ENCODE measurements at places on chromosomes 7 and 10.

- DNase-seq: no peak
Measured at GRCh38 chr7:15643000-15643705, 43.3 kb downstream of the MEOX2 start.

DNA sequence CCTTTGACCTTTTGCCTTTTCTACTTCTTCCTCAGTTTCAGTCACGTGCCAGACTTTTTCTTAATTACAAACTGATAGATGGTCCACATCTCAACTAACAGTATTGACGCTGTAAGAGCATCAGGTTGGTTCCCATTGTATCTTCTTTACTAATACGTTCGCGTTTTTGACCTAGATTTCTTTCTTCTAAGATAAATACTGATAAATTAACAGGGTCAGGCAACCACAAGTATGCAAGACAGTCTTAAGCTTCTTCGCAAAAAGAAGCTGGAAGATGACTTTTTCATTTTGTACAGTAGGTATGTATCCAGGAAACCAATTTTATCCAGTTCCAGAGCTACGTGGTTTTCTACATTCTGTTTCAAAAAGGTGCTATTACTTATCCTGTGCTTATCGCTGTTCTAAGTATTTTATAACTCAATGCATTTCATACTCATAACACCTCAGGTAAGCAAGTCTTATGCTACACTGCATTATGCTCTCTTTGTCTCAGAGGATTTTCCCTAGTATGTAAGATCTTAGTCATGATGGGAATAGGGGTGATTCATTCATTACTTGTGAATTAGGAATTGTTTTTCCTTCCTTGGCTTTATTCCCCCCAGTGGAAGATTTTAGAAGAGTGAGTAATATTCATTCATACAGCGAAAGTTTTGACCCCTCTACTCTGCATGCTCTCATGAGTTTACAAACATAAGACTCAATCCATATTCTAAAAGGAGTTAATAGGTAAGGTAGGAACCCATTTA lies 955 bp downstream of the DUS4L start:
- DNase-seq: no peak

DNA sequence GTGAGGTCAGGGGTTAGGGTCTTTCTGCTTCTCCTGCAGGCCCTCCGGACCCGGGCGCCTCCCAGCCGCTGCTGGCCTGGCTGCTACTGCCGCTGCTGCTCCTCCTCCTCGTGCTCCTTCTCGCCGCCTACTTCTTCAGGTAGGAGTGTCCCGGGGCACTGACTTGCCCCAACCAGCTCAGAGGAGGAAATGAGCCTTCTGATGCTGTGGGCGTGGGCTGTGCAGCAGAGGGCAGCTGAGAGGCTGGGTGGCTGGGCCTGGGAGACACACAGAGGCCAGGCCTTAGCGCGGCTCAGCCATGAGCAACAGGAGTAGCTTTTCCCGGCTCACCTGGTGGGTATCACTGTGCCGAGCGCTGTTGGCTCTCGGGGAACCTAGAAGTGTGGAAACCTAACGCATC lies 78.9 kb downstream of the MKI67 start:
- no peak for DNase-seq

DNA sequence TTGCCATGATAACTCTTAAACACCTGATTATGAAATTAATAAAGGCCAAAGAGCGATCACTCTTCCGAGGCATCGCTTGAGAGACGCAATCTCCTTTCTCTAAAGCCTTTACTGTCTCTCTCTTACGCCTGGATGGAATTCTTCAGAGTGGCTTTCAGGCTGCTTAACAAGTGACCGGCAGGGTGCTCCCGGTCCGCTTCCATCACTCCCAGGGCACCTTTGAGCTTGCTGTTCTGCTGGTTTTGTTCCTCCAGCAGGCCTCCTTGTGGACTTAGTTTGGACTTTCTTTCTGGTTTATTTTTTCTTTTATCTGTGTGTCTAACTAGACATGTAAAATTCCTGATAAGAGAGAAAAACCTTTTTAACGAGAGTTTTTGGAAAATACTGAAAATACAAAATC lies 60.9 kb downstream of the MRPL32 start:
- no peak for DNase-seq

DNA sequence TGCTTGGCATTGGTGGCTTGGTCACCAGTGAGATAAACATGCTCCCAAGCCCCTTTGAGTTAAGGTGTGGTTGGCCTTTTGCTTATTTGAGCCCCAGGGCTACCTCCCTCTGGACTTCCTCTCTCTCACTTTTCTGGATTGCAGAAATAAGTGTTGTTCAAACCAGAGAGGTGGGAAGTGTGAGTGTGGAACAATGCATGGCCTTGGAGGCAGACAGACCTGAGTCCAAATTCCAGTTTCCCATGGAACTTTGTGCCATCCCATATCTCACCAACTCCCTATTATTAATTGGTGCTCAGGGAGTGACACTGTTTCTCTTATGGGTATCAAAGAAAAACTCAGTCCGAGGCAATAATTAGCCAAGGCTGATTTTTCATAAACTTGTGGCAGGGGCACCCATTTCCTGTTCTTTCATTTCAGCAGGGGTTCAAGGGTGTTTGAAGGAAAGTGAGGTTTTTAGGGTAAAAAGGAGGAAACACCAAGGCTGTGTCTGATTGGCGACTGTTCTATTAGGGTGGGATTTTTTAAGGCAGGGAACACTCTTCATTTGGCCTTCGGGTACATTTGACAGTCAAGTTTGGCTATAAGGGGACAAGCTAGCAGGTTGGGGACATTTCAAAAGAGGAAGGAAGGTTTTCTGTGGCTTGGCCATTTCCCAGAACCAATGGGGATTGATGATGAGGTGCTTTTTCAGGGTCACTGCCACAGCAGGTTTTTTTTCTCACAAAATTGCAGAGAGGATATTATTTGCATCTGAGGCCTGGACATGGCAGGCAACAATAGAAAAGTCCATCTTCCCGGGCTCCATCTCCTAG lies 148.8 kb upstream of the NPY start:
- no peak for DNase-seq

DNA sequence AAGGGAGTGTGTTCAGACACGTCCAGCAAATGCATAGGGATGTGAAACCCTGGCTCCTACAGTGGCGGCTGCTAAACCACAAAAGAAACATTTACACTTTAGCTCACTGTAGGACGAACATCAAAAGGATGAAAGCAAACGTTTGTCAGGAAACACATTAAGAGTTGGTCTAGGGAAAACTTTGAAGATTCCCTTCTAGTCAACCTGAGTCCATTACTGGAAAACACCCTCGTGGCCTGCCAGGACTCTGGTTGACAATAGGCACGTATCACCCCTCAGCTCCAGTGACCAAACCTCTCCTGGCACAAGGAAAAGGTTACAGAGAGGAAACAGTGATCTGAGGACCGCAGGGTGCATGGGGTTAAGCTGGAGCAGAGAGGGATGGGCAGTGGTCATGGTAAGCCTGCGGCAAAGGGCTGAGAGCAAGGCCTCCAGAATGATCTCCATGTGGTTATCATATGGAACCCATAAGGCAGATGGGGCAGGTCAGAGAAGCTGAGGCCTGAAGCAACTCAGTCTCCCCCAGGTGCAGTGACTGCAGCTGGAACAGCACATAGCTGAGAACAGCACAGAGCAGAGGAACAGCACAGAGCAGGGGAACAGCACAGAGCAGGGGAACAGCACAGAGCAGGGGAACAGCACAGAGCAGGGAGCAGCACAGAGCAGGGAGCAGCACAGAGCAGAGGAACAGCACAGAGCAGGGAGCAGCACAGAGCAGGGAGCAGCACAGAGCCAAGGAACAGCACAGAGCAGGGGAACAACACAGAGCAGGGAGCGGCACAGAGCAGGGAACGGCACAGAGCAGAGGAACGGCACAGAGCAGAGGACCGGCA lies 49.9 kb downstream of the CHST15 start:
- DNase-seq: no peak

Measured in NCI-H1417 treated with DMSO at 0.1 percent for 48 hours (cell line).